ENCODE measurements at places on chromosomes 5 and 9.

GRCh38 chr9:69027355-69028097 is 8.0 kb upstream of the FXN start:
- DNase-seq = no peak

DNA sequence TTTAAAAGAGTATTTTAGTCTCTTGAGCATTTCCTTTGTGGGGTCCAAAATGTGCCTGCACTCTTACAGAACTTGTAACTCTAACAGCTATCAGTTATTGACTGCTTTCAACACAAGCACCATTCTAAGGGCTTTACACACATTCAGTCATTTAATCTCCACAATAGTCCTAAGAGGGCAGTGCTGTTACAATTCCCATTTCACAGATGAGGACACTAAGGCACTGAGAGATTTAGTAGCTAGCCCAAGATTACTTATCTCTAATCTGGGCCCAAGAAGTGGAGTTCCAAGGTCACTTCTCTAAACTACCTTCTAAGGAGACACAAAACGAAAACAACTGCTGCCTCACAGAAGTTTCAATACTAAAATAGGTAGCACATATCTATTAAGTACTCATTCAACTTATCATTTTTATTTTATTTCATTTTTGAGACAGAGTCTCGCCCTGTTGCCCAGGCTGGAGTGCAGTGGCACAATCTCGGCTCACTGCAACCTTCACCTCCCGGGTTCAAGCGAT is 275.2 kb downstream of the CWC27 start:
- no peak for DNase-seq

DNA sequence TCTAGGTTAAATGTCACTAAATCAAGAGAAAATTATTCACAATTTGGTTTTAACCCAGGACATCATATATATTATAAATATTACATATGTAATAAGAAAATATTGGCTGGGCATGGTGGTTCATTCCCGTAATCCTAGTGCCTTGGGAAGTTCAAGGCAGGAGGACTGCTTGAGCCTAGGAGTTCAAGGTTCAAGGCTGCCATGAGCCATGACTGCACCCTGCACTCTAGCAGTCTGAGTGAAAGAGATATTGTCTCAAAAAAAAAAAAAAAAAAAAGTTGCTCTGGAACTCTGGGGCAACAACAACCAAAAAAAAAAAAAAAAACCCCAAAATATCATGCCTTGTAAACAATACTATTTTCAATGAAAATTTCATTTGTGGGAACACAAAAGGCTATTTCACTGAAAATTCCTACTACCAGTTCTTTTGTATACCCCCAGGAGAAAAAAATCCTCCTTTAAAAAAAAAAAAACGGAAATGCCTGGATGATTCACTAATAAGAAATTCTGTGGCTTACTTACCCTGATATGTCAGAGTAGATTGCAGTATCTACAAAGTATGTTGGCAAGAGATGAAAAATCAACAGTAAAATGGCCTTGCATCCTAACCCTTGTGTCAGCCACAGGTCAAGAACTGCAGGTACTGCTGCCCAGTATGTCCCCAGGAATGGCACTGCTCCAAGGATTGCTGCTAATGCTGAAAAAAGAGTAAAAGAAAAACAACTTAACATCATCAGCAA is 22.6 kb upstream of the CTNNAL1 start:
- peak; percentile 48 for DNase-seq

DNA sequence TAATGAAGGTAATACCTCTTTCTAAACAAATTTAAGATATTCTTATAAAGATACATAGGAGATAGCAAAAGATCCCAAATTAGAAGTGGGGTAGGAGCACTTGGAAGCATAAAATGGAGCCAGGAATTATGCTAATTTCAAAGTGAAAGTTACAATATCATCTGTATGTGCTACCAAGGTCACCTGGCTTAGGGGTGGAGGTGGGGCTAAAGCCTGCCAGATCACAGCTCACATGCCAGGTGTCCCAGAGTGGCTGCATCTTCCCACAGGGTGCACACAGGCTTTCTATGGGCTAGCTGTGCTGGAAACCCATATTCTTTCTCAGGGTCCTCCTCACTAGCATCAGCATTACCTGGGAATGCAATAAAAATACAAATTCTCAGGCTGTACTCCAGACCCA is 118.2 kb upstream of the TXNDC8 start:
- DNase-seq = no peak

DNA sequence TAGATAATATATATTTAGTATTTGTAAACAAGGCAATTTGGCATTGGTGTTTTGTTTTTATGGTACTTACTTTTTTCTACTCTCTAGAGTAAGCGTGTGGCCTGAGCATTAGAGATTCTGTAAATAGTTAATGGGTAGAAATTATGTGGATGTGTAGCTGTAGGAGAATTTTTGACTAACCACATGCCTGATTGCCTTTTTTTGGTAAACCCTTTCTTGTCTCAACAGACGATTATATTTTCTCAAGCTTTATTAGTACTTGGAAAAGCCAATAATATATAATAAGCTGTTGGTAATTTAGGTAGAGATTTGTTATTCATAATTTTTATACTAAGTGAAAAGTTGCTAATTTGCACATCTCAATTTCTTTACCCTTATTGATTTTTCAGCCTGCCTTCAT is 76.8 kb downstream of the FCHO2 start:
- no peak for DNase-seq

DNA sequence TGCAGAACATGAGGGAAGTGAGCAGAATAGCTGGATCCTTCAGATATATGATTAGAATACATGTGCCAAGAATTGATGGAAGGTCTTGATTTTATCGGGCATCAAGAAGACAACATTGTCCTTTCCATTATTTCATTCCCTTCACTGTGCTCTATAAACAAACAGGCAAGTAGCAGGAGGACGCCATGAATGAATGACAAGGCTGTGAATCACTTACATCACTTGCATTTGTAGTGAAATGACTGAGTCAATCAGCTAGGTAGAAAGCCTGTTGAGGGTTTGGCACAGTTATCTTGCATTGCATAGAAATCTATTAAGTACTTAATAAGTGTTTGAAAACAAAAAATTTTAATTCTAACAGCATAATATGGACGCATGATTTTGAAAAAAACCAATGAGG is 548.8 kb upstream of the IZUMO3 start:
- no peak for DNase-seq

GRCh38 chr5:14735944-14736343 is 71.4 kb downstream of the OTULIN start:
- DNase-seq = no peak

DNA sequence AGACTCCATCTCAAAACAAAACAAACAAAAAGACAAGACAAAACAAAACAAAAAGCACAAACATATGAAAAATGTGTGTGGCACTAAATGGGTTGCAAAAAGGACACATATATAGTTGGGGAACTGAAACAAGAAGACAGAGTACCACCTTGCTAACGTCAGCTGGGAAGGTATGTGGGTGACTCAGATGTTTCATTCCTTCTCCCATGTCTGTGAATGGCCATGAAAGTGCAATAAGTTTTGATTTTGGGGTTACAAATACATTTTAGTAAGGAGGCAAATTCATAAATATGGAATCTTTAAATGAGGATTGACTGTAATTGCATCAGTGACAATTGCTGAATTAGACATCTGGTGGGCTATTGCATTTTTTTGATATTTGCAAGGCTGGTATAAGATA is 81.6 kb upstream of the KLF4 start:
- no peak for DNase-seq

DNA sequence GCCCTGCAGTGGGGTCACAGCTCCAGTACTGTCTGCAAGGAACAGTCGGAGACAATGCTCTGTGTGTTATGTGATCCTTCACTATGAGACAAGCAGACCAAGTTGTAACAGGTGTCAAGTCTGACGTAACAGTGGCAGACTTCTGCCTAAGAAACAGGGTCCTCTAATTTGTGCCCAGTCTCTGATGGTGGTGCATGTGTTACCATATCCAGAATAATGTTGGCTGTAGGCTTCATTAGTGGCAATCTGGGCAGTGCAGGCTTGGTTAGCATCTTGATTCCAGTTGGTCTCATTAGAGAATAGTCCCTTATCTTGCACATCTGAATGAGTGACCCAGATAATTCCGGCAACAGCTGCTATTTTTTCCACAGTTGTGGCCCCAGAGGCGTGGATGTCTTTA is 33.8 kb downstream of the ZNF131 start:
- DNase-seq = no peak

DNA sequence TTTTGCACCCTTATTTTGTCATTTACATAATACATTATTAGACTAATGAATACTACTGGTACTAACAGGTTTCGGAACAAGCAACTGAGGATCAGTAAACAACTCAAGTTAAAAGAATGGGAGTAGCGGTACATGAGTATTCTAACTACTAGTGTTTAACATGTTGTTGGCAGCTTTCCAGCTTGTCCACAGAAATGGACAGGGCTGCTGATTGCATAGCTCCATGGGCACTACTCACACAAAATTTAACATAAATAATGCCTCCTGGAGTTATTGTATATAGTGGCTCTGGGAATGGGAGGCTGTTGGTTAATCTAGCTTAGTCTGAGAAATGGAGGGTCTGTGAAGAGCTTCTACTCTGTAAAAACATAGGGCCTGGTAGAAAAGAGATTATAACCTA is 6.7 kb downstream of the NCBP1 start:
- no peak for DNase-seq

DNA sequence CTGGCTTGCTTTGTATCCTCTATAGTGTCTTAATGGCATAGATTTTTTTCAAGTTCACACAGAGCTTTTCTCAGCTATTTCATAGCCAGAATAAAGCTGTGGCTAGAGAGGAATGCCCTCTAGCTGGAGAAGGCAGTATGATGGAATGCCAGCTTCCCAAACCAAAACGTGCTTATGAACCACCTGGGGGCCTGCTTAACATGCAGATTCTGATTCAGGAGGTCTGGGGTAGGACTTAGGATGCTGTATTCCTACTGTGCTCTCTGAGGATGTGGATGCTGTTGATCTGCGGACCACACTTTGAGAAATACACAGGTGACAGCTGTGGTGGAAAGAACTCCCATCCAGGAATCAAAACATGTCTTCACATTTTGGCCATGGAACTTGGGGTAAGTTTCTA is 49.9 kb upstream of the DPYSL3 start:
- DNase-seq = no peak

DNA sequence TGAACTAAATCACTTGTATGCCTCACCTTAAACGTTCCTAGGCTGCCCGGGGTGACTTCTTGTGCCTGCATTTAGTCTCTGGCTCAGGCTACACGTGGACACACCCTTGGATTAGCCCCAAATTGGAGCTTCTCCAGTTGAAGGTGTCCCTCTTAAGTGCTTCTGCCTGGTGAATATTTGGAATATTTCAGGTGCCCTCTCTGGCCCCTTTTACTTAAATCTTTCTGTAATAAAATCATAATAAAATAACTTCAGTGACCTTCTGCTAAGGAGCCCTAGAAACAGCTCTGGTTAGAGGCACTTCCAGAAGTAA is 74.3 kb upstream of the KLF9 start:
- no peak for DNase-seq

DNA sequence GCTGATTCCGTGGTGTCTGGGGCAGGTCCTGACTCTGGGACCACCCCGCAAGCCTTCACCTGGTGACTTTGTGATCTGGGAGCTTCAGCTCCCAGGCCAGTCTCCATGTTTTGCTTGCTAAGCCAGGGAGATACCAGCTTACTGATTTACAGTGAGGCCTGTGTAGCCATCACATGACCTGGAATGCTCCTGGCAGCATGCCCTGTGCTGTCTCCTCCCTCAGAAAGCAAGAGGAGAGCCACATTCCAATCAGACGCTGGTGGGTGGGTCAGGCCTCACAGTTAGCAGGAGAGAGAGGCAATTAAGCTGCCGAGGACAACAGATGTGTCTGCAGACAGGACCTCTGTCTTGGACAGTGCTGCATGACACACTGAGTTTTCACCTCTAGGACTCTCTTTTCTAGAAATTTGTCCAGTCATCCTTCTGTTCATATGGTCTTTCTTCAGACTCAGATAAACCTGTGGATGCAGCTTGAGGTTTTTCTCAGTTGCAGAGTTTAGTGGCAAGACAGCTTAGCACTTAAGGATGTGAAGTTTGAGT is 24.4 kb upstream of the GRPEL2 start:
- DNase-seq = peak; percentile 73

DNA sequence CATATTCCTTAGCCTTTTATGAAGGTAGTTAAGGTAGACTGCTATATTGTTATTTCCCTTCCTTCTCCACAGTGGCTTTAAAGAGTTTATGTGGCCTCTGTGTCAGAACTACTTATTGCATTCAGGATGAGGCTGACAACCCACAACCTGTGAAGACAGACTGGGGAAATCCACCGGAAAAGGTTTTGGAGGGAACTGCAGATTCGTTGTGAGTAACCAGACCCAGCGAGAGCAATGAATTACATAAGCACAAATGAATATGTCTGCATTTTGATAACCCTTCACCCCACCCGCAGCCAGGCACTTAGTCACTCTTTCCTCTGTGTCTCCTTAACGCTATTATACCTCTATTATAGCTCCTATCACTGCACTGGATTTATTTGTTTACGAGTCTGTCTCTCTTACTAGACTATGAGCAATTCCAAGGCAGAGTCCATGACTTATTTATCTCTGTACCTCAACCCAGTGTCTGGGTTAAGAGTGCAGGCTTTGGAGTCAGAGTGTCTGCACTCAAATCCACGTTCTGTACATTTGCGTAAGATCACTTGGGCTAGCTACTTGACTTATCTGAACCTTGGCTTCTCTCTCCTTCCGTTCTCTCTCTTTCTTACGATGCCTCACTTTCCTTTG is 19.2 kb downstream of the KCTD16 start:
- DNase-seq = no peak

DNA sequence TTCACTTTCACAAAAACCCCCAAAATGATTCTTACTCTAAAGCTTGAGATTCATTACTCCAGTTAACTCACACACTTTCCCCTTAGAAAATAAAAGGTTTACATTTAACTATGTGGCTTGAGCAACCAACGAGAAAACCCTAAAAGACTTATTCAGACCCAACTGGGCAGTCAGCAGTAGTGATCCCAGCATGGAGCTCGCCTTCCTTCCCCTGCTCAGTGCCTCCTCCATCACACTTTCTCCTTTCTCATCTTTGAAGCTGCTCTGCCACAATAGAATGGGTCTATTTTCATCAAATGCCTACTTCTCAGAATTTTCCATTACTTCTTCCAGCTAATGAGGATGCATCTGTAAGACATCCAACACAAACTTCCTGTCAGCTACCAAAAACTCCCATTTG is 29.1 kb downstream of the RORB start:
- no peak for DNase-seq

DNA sequence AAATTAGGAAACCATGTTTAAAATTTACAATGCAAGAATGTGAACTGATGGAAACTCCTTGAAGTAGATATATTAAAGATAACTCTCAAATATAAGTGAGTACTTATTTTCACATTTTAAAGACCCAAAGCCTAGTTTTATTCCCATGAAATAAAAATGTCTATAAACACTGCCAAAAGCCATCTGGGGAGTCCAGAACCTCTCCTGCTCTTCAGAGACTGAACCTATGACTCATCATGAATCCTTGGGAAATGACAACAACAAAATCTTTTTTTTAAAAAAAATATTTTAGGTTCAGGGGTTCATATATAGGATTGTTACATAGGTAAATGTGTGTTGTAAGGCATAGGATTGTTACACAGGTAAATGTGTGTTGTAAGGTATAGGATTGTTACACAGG is 33.8 kb upstream of the FYB1 start:
- no peak for DNase-seq

GRCh38 chr5:65190328-65191053 is 291.2 kb downstream of the ADAMTS6 start:
- peak; percentile 83 for DNase-seq

GRCh38 chr5:89097103-89097502 is 214.1 kb upstream of the MEF2C start:
- DNase-seq = no peak

GRCh38 chr5:164326219-164326618 is 820.8 kb downstream of the MAT2B start:
- no peak for DNase-seq

- peak; percentile 59 for DNase-seq
These were observed 11.0 kb upstream of the EXOSC2 start for GRCh38 chr9:130682421-130683121.
